ENCODE measurements at places on chromosomes 11 and 22.

DNA sequence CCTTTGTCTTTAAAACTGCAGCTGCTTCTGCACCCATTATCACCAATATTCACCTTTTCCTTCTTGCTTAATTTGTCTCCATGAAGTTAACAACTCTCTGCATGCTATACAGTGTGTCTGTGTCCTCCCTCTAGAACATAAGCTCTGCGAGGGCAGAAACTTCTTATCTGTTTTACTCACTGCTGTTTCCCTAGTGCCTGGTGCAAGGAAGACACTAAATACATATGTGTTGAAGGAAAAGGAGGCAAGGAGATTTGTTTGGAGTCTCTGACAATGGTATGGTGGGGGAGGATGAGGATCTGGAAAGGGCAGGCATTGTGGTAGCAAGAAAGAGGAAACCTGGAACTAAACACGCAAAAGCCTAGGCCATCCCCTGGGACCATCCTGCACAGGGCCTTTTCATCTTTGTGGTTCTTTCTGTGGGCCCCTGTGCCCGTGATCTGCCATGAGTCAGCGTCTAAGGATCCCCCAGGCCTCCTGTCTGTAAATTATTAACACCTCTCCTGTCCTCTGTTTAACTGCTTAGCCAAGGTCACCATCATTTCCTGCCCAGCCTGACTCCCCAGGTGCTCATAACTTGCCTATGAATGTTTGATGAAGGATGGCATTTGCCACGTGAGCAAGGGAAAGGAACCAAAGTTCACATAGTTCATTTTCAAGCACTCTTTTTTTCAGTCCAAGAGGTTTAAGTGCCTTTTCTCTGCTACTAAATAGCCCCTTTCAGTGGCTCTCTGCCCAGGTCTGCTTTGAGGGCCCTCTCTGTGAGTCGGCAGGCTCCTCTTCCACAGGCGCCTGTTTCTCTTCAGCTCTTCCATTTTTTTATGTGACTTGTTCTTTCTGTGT lies 131.1 kb downstream of the RASSF10 start:
- DNase-seq: peak; percentile 71

DNA sequence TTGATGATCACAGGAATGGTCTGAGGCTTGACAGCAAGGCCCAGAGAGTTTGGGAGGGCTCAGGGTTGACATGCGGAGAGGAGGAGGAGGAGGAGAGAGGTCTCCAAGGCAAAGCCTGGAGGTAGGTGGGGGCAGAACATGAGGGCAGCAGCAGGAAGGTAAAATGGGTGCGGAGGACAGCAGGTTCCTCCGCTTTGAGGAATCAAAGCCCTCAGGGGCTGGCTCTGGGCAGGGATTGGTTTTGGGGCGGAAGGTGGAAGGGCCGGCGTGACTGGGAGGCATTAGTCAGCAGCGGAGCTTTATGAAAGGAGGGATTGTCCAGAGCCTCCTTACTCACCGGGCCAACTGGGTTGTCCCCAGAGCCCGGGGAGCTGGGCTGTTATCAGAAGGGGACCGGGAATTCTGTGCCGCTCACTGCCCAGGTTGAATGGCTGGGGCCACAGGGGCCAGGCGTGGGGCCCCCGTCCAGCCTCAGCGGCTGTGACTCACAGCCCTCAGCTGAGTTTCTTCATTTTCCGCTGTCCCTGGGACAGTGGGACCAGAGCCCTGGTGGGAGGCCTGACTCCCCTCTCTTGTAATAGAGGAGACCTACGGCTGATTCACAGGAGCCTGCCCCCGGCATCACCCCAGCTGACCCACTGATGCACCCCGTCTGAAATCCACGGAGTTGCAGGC lies 36.2 kb downstream of the LIF start:
- DNase-seq: peak; percentile 94

DNA sequence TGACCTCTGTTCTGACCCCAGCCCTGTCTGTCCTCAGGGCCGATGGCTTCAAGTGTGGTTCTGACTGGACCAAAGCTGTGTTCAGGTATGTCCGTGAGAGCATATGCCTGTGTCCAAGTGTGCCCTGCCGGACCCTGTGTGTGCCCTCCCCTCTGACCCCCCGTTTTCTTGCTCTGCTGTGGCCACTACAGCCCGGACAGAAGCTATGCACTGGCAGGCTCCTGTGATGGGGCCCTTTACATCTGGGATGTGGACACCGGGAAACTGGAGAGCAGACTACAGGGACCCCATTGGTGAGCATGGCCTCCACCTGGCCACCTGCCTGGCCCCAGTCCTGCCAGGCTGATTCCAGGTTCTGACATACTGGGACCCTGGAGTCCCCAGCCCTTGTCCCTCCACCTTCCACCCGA lies 14.5 kb downstream of the ATG16L2 start:
- DNase-seq: no peak

DNA sequence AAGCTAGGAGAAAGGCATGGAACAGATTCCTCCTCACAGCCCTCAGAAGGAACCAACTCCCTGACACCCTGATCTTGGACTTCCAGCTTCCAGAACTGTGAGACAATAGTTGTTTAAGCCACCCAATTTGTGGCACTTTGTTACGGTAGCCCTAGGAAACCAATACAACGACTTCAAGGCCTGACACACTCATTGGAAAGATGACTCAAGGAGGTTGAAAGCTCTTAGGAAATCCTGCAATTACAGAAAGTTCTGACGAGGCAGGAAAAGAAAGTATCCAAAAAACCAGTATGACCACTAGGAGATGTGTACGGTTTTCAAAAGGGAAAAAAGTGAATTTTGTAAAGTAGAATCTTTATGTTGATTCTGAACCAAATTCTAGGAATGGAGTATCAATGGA lies 161.4 kb downstream of the SWAP70 start:
- DNase-seq: no peak

GRCh38 chr11:14306481-14306880 lies 52.5 kb downstream of the RRAS2 start:
- no peak for DNase-seq

DNA sequence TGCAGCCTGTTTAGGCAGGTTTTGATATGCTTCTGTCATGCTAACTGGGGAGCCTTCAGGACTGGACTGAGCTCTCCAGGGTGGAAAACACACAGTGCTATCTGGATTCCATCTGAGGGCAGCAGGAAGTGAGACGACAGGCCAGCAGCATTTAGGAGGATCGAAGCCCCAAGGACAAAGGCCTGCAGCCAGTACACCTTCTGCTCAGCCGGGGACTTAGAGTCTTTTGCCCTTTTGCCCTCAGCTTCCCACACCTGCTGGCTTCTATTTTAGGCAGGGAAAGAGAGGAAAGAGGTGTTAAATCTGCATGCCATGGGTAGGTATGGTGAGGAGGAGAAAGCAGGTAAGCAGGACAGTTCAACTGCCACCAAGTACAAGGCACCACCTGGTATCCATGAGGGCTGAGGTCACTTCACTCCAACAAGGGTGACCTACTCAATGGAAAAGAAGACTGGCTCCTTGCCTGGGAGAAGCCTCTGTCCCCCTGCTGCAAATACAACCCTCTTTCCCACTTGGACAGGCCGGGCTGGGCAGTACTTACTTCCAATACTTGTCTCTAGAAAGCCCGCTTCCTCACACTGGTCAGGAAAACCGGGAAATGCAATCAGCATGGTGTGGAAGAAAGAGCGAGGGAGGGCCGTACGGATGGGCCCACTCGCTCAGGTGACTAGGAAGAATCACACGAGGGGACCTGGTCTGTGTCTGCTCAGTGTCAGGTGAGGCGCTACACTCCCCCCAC lies 12.3 kb downstream of the LARGE2 start:
- no peak for DNase-seq

DNA sequence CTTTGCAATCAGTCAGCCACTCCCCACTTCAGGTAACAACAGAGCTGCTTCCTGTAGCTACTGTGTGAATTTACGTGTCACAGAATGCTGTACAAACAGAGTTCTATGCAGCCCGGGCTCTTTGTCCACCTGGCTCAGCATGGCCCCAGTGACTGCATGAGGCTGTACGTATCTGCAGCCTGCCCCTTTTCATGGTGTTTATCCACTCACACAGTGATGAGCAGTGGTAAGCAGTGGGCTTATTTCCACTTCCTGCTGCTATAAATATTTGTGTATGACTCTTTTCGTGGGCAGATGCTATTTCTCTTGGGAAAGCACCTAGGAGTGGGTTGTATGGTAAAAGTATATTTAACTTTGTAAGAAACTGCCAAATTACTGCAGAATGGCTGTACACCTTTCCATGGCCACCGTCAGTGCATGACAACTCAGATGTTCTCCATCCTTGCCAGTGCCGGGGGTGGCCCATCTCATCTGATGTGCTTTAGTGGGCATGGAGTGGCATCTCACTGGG lies 43.3 kb downstream of the MYEOV start:
- peak; percentile 36 for DNase-seq

DNA sequence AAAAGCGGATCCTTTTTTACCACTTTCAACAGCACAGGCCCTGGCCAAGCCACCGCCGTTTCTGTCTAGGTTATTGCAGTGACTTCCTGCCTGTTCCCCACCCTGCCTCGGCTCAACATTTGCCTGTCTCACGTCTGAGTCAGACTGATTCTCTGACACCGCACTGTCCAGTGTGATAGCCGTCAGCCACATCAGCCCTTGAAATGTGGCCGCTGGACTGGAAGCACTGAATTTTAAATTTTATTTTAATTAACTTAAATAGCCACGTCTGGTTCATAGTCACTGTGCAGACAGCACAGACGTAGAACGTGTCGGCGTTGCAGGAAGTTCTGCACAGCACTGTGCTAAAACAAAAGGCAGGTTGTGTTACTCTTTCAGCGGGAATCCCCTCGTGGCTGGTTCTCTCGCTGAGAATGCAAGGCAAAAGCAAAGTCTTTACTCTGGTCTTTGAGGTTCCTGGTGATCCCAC lies 56.3 kb upstream of the ADSL start:
- no peak for DNase-seq

DNA sequence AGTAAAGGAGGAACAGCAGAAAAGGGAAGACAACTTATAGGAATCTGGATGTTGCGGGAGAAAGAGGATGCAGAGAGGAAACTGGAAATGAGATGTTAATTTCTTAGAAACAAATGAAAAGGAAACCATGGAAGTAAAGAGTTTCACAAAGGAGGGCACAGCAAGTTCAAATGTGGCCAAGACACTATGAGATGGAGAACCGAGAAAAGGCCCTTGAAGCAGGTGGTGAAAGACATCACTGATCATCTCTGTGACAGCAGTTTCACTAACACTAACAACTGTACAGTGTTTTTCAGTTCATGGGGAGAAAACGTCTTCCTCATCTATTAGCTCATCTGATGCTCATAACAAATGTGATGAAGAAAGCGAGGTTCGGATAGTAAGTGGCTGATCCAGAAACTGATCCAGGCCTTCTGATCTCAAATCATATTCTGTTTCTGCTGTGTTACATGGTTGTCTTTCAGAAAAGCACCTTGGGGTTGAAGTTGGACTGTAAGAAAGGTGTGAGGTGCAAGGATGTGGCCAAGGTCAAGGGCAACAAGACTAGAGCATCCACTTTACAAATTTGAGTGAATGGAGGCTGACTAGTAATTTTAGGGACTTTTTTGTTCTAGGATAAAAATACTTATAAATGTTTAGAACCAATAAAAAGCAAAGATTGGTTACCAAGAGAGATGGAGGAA lies 492.1 kb upstream of the CADM1 start:
- DNase-seq: no peak

- no peak for DNase-seq
Observed at GRCh38 chr22:41499624-41500280, 30.8 kb downstream of the ACO2 start.

GRCh38 chr22:44664149-44664548 lies 37.9 kb upstream of the PRR5 start:
- no peak for DNase-seq

DNA sequence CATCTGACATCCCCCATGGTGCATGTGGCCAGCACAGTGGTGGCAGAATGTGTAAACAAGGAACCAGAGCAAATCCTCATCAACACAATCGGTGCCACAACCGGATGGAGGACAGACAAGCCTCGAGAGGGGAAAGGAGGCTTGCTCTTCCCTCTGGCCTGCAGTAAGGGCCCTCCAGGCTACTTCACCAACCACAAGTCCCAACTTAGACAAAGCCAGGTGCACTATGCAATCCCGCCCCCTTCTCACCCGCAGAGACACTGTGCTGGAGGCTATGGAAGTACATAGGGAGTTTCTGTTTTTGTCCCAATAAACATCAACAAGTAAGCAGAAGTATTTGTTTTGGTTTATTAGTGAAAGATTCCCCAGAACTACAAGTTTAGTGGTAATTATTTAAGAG lies 54.3 kb downstream of the SPATA19 start:
- DNase-seq: no peak

DNA sequence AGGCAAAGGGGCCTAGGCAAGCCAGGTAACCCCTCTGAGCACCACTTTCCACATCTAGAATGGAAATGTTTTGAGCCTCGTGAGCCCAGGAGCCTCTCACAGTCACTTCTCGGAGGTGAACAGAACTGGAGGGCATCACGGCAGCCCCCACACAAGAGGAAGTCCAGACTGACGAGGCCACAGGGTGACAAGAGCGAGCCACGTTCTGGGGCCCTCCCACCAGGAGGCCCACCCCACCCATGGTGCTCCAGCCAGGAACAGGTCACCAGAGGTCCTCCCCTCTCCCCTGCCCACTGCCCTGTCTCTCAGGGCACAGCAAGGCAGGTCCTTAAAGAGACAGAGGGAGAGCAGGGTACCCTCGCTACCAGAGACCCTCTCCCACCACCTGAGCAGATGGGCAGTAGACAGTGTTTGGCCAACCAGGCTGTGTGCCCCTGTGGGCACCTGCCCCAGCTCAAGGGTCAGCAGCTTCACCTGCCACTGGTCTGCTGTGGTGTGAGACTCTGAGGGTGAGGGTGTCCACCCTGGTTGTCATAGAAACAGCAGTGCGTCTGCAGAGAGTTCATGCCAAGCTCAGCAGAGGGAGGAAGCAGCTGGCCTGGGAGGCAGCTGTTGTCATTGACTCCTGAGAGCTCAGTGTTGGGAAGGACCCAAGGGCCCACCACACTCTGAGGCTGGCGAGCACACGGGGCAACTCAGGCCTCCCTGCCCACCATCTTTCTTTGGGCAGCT lies 31.4 kb downstream of the RSPH14 start:
- DNase-seq: no peak

DNA sequence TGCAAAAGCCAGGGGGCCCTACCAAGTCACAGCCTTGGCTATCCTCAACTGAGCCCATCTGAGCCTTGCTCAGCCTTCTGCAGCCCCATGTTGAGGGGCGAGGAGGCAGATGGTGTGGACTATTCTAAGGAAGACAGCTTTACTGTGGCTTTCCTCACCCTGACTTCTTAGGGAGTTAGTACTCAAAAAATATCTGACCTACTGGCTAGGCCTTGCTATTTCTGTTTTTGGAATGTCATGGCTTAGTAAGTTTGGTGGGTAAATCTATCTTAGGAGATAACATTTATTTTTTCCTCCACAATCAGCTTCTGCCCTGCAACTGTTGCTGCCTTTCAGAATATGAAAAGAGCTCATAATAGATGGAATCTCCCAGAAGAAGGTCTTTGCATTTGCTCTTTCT lies 80.9 kb downstream of the LDLRAD3 start:
- DNase-seq: no peak

DNA sequence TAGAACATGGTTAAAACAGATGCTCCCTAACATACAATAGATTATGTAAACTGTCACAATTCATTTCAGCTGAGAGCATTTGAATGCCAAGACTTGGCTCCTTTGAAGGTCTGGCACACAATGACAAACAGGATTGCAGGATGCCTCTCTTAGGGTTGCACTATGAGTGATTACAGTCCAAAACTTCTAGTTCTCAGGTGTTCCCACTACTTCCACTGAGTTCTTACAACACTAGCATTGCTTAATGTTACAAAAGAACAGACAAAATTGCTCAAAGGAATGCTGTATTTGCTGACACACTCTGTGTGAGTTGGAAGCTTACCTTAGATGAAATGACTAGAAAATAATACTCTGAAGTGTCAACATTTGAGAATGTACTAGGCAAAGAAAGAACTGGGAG lies 2413.8 kb upstream of the RAG2 start:
- no peak for DNase-seq
